ENCODE measurements at places on chromosomes 3 and 15.

DNA sequence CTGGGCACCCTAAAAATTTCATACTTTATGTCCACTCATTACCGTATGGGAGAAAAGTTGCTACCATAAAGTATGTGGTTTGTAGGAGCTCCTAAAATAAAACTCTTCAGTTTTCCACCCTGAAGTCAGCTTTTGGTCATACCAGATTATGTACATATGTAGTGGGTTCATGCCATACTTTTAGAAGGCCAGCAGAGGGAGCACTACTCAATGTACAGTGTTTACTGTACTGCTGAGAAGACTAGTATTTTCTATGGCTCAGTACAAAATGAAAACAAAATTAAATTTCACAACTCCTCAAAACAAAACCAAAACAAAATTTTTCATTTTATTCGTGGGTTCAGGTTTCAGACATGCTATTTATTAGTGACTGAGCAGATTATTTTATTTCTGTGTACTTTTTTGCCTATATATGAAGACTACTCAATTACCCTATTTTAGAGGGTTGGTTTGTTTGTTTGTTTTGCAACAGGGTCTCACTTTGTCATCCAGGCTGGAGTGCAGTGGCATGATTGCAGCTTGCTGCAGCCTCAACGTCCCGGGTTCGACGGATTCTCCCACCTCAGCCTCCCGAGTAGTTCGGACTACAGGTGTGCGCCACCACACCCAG, 24.3 kb downstream of the NXPE3 start:
- no peak for DNase-seq

- DNase-seq, result no peak
Measured at GRCh38 chr3:186380622-186381380, 18.8 kb upstream of the DGKG start.

- no peak for DNase-seq
Measured at GRCh38 chr3:184465883-184466412, 86.1 kb downstream of the CHRD start.

- DNase-seq, result no peak
Measured at GRCh38 chr3:46495901-46496456, 1.8 kb upstream of the RTP3 start.

DNA sequence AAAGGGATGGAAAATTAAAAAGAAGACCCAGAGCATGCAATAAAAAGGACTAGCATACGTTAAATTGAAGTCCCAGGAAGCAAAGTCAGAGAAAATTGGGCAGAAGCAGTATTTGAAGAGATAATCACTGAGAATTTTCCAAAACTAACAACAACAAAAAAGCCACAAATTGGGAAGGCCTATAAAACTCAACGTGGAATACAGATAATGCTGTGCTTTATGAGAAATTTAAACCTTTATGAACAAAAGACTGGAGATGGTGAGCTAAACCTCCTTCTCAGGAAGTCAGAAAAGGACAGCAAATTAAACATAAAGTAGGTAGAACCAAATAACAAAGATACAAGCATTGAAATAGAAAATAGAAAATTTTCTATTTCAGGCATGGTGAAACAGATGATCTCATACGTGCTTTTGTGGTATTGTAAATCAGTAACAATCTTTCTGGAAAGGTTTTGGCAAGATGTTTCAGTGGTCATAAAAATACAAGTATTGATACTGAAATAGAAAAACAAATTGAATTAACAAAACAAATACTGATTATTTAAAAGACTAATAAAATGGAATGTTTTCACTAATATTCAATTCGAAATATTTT, 55.6 kb downstream of the LYSMD4 start:
- DNase-seq, result no peak

- DNase-seq, result no peak
Measured at GRCh38 chr15:87724330-87724729, 532.2 kb downstream of the NTRK3 start.

- DNase-seq, result no peak
Measured at GRCh38 chr3:52205727-52206372, 7.9 kb downstream of the ALAS1 start.

- DNase-seq, result no peak
Measured at GRCh38 chr15:56180851-56181250, 62.8 kb downstream of the RFX7 start.

DNA sequence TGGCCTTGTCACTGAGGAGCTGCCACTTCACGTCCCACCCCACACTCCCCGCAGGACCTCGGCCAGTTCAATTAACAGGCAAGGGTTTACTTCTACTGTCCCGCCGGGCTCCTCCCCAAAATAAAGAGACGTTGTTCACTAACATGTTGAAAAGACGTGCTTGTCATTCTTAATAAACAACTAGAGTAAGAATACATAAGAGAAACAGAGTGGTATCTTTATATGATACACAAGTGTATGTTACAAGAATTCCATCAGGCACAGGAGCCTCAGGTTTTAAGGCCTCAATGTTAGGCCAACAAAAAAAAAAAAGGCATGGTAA, 326 bp upstream of the IMPDH2 start:
- no peak for DNase-seq

DNA sequence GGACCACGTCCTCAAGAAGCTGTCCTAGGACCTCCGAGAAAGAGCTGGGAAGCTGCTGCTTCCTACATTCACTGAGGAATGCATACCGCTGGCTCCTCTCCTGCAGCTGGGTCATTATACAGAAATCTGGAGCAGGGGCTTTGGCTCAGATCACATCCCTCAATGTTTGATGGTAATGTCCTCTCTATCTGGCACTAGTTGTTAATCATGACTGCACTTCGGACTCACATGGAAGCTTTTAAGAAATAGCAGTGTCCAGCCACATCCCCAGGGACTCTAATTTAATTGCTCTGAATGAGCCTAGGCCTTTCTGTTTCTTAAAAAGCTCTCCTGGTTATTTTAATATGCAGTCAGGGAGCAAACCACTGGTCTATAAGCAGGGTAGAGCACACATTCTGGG, 25.7 kb upstream of the MYRIP start:
- DNase-seq, result no peak

- DNase-seq, result no peak
Measured at GRCh38 chr15:60250316-60250715, 147.5 kb downstream of the ANXA2 start.

- DNase-seq, result no peak
Measured at GRCh38 chr15:91956026-91956723, 102.7 kb downstream of the SLCO3A1 start.

GRCh38 chr3:55639896-55640765, 153.0 kb upstream of the WNT5A start:
- no peak for DNase-seq

DNA sequence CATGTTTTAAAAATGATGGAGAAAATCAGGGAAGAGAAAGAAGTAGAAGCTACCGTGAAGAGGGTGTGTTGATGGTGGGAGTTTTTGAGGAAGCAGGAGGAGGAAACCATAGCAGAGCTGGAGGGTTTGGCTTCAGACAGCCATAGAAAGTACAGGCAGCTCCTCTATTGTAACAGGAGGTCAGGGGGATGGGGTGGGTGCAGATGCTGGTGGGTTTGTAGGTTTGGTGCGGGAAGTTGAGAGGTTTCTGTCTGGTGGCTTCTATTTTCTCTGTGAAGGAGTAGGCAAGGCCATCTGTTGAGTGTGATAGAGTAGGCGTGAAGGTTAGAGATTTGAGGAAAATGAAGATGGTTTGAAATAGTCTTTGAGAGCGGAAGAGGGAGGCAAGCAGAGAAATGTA, 97.7 kb upstream of the TBC1D5 start:
- no peak for DNase-seq

Measured in activated T-helper 1 cell treated with Interleukin-2 at 50 U/mL for 16 hours (primary cell).